ENCODE measurements at places on chromosomes 6 and 20. TPM values are rescaled to one million over a fixed set of nuclear protein-coding genes. Genes with fewer than 3 reads are reported as not detected.

CGAS gene
- 1.0 TPM for total RNA-seq

NKX2-4 gene
- not detected for total RNA-seq

ACTL10 gene
- total RNA-seq: 0.17 TPM

KCNQ2 gene
- total RNA-seq: 2.9 TPM

MATN4 gene
- not detected for total RNA-seq

CAPN11 gene
- 0.23 TPM for total RNA-seq

SLC17A4 gene
- total RNA-seq: 9.6 TPM

ADGB gene
- not detected for total RNA-seq

GRM1 gene
- 0.08 TPM for total RNA-seq

ANKRD60 gene
- total RNA-seq: not detected
